Dermis microvascular lymphatic vessel endothelial cell (primary cell): ENCODE measurements at places on chromosomes 5 and 9. TPM values are rescaled to one million over a fixed set of nuclear protein-coding genes. Genes with fewer than 3 reads are reported as not detected.

SEMA6A gene
- total RNA-seq: 11.8 and 51.1 TPM in 2 replicates

B4GALT1 gene
- 12.1 and 21.2 TPM in 2 replicates for total RNA-seq

SCGB3A2 gene
- not detected in 2 replicates for total RNA-seq

POU5F2 gene
- 0.26 and 0.51 TPM in 2 replicates for total RNA-seq

DNAH5 gene
- 0.13 TPM in 2 replicates for total RNA-seq

DDX4 gene
- not detected in 2 replicates for total RNA-seq

DNA sequence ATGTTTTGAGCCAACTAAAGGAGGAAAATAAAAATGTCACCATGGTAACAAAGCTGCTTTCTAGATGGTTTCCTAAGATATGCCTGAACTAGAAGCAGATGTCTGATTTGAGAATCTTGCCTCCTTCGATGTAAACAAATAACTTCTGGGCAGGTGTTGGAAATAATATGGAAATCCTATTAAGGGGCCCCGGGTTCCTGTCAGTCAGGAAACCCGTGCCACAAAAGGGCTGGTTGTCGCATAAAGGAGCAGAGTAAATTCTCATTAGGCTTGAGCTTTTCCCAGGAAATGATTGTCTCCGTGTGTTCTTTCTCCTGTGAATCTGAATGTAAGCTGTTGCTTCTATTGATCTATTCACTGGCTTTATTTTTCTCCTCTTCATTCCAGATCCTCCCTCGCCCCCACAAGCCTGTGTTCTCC is 90.8 kb downstream of the TLE4 start:
- no peak for DNase-seq

DNA sequence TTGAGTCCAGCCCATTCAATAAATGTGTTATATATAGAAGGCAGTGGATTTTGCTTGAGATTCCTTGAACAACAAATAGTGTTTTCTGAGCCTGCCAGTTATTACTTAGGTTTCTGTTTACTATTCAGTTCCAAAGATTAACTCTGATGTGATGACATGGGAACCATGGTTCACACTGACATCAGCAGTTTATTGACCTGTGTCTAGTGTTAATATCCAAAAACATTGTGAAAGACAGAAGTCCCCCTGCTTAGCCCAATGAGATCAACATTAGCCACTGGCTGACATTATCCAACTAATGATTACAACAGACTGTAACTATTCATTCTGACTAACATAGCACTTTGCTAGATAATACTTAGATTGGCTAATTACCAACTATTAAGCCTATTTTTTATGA is 14.9 kb downstream of the APBA1 start:
- no peak for DNase-seq

DNA sequence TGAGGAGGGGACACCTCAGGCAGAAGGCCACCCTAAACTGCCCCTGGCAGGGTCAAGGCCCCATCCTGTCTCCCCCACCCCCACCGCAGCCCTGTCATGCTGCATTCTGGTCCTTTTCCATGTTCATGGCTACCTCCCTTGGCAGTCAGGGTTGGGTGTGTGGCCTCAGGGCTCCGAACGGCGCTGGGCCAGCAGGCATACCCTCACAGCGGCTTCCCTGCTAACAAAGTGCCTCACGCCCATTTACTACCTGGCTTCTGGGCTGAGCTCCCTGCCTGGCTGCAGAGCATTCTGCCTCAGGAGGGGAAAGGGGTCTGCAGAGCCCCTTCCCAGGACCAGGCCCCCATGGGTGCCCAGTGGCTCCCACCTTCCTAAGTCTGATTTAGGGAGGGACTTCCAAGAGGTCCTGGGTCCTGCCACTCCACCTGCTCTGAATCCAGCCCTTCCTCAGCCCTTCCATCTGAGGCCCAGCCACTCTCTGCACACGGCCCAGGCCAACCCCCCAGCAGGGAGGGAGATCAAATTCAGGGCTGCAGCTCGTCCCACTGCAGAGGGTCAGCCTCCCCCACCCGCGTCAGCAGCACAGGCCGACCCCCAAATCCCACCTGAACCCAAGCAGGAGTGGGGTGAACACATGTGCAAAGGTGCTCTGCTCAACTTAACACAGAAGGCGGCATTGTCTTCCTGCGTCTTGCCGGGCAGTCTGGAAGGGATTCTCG is 115.9 kb upstream of the PHYKPL start:
- DNase-seq: no peak

GRCh38 chr9:17004500-17004899 is 130.3 kb upstream of the CNTLN start:
- DNase-seq: no peak

DNA sequence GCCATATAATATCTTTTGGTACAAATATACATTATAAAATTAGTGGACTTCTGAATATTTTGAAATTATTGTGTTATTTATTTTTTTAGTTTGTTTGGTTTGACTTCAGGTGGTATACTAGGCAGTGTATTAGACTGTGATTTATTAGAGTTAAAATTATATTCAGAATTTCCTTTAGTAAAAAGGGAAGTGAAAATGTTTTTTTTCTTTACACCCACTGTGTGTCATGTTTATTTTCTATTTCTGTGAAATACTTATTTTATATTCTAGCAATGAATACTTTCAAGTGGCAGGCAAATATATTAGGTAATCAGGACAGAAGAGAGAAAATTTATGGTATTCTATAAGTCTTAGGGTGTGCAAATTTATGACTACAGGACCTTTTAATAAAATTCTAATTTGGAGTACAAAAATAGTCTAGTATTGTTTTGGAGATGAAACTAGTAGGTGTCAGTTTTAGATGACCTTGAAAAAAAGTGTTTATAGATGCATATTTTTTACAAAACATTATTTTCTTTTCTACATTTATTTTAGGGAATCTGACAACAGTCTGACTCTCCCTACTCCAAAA is 8.8 kb downstream of the CSNK1G3 start:
- DNase-seq: no peak

DNA sequence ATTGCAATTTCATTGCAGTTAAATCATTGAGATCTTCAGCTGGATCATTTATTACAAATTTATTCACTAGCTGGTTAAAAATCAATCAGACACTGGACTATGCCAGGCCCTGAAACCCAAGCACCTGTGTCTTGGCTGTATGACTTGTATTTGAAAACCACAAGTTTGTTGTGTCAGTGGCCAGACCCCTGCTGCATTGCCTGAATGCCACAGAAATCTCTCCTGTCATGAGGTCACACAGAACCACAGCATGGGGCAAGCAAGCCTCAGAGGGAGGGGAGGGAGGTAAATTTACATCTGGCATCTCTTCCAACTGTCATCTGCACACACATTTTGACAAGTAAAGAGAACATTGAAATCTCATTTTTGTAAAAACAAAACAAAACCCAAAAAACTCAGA is 90.0 kb downstream of the ARRDC3 start:
- no peak for DNase-seq

- DNase-seq: no peak
Measured at GRCh38 chr5:141840826-141841360, 37.3 kb downstream of the PCDH1 start.

- DNase-seq: peak; percentile 51
Measured at GRCh38 chr9:22452415-22453010, 5.9 kb downstream of the DMRTA1 start.

GRCh38 chr5:15285901-15286583 is 213.9 kb upstream of the FBXL7 start:
- peak; percentile 83 for DNase-seq

GRCh38 chr9:114374936-114375335 is 12.8 kb downstream of the AKNA start:
- no peak for DNase-seq
